ENCODE measurements at places on chromosomes 2 and 18.

GRCh38 chr18:79928563-79928960, 22.9 kb downstream of the SLC66A2 start:
- no peaks in the 10 kb centered on the region for H3K27me3 ChIP-seq
- DNase-seq: no peak
- peaks cover 42% of the 10 kb centered on the region for H3K36me3 ChIP-seq
- no peak overlapping the region for H3K4me3 ChIP-seq
- no peak overlapping the region for H3K27ac ChIP-seq

- H3K4me3 ChIP-seq: no peak overlapping the region
- peaks cover 16% of the 10 kb centered on the region for H3K4me1 ChIP-seq
- DNase-seq: no peak
- peaks cover 10% of the 10 kb centered on the region for H3K36me3 ChIP-seq
- H3K27ac ChIP-seq: no peak overlapping the region
- no peaks in the 10 kb centered on the region for H3K27me3 ChIP-seq
These were observed 4.2 kb upstream of the CNNM3 start for GRCh38 chr2:96811917-96812316.

GRCh38 chr2:64362562-64363026, 91.4 kb upstream of the LGALSL start:
- H3K4me1 ChIP-seq: peaks cover 7% of the 10 kb centered on the region
- peaks cover 15% of the 10 kb centered on the region for H3K27me3 ChIP-seq
- no peaks in the 10 kb centered on the region for H3K36me3 ChIP-seq

DNA sequence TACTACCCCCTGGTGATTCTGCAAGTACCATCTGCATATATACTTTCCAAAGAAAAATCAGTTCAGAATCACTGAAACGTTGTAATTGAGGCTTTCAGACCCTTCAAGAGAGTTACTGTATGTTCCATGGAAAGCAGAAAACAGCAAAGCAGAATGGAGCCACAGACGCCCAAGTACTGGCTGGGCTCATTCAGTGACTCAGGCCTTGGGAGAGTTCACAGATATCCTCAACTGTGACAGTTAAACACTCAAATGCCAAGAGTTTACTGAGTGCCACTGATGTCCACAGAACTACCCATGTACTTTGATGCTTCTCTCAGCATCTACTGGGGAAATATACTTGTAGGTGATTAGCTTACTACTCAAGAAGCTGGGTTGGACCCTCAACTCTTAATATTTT, 303.4 kb downstream of the TCF4 start:
- no peak overlapping the region for H3K4me3 ChIP-seq
- H3K36me3 ChIP-seq: no peaks in the 10 kb centered on the region
- H3K27ac ChIP-seq: no peak overlapping the region
- DNase-seq: no peak

- H3K4me3 ChIP-seq: no peak overlapping the region
- no peak overlapping the region for H3K27ac ChIP-seq
- no peak for DNase-seq
These were observed 11.1 kb upstream of the HES6 start for GRCh38 chr2:238250896-238251295.

Measured in activated T-helper 1 cell treated with anti-CD3 and anti-CD28 coated beads, Interleukin-12 subunit alpha, Interleukin-12 subunit beta, Interleukin-2, Interleukin-4 antibody, amounts not matched to agents 30 ng/mL and 10 ng/mL and 1 ng/mL, durations not matched to agents 14 hours and 24 hours and 36 hours (primary cell).